Gastrocnemius medialis (tissue), 4 donors: ENCODE measurements at places on chromosomes 16 and 17. TPM values are rescaled to one million over a fixed set of nuclear protein-coding genes. Genes with fewer than 3 reads are reported as not detected.

The SRP68 gene
- total RNA-seq: 75.1 TPM

DNA sequence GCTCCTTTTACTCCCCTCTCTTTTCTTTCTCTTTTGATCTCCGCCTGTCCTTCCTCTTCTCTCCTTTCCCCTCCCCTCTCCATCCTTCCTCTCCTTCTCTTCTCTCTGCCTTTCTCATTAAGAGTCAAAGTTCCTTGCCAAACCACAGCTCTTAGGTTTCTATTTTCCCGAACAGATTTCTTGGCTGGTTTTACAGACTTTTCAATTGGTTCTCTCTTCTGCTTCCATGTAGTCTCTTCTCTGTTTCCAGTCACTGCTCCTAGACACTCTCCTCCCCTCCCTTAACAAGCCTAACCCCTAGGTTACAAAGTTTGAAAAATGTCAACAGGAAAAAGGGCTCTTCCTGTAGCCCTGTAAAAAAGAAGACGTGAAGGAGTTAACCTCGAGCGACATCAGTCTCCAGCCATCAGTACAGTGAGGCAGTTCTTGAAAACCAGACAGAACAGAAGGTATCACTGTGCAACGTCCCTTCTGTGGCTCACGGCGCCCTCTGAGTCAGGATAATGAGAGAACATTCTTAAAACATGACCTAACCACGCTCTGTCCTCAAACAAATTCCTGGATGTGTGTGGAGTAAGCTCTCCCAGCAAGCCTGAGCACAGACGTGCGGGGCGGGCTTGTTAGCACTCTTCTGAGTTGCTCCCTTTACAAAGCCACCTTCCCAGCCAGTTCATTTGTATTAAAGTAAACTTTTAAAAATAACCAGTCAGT is 11.6 kb upstream of the MARCHF10 start:
- no peaks in the 10 kb centered on the region for H3K4me1 ChIP-seq
- H3K4me3 ChIP-seq: no peak overlapping the region
- H3K36me3 ChIP-seq: no peaks in the 10 kb centered on the region
- peak; percentile 10 for DNase-seq
- no peak overlapping the region for H3K27ac ChIP-seq

DNA sequence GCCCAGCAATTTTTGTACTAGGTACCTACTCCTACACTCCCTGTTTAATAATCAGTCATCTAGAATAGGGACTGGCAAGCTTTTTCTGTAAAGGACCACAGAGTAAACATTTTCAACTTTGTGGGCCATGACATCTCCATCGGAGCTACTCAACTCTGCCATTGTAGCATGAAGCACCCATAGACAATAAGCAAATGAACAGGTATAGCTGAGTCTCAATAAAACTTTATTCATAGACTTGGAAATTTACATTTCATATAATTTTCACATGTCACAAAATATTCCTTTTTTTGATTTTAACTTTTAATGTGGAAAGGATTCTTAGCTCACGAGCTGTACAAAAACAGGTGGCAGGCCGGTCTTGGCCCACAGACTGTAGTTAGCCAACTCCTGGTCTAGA is 345.8 kb downstream of the SOX9 start:
- no peaks in the 10 kb centered on the region for H3K36me3 ChIP-seq
- no peak overlapping the region for H3K4me3 ChIP-seq
- H3K27me3 ChIP-seq: no peaks in the 10 kb centered on the region

The TSPAN10 gene
- 0.26 TPM for total RNA-seq

GRCh38 chr17:46171939-46172338 is 21.3 kb downstream of the KANSL1 start:
- peaks cover 91% of the 10 kb centered on the region for H3K4me1 ChIP-seq
- H3K4me3 ChIP-seq: no peak overlapping the region
- DNase-seq: no peak
- H3K27me3 ChIP-seq: no peaks in the 10 kb centered on the region

DNA sequence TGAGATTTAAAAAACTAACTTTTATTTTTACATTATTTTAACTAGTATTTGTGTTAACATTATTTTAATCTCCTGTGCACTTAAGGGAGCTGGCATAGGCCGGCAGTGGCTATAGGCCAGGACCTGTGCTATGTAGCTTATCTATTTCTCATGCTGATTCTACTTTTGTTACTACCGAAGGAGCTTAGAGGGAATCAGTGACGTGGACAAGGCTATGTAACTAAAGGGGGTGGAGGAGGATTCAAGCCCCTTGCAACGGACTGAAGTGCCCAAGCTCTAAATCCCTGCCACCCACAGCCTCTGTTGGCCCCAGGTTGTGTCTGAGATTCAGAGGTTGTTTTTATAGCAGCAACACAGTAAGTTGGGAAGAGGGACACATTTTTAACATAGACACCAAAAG is 356.4 kb downstream of the WWOX start:
- no peaks in the 10 kb centered on the region for H3K27me3 ChIP-seq
- no peak overlapping the region for H3K4me3 ChIP-seq
- H3K4me1 ChIP-seq: no peaks in the 10 kb centered on the region
- no peak for DNase-seq
- no peak overlapping the region for H3K27ac ChIP-seq

- no peaks in the 10 kb centered on the region for H3K4me1 ChIP-seq
- H3K27ac ChIP-seq: no peak overlapping the region
- H3K27me3 ChIP-seq: no peaks in the 10 kb centered on the region
- no peak overlapping the region for H3K4me3 ChIP-seq
- H3K36me3 ChIP-seq: no peaks in the 10 kb centered on the region
- no peak for DNase-seq
Observed at GRCh38 chr17:65630502-65630901, 69.1 kb upstream of the AXIN2 start.

DNA sequence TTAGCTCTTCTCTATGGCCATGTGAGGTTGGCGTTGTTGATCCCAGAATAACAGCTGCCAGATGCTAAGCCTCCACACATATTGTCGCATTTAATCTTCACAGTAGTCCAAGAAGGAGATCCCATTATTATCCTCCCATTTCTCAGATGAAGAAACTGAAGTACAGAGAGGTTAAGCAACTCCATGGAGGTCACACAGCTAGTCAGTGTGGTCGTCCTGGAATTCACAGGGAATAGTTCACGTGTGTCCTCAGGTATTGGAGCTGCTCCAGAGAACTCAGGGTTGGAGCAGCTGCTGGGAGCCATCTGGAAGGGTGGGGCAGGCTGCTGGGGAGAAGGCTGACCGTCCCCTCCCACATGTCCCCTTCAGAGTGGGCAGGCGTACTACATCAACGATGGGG is 19.5 kb downstream of the SDR42E2 start:
- no peaks in the 10 kb centered on the region for H3K4me1 ChIP-seq
- no peak overlapping the region for H3K27ac ChIP-seq
- H3K36me3 ChIP-seq: no peaks in the 10 kb centered on the region
- H3K27me3 ChIP-seq: no peaks in the 10 kb centered on the region
- DNase-seq: no peak
- no peak overlapping the region for H3K4me3 ChIP-seq

- H3K27me3 ChIP-seq: no peaks in the 10 kb centered on the region
- no peak overlapping the region for H3K4me3 ChIP-seq
- no peaks in the 10 kb centered on the region for H3K4me1 ChIP-seq
- H3K36me3 ChIP-seq: no peaks in the 10 kb centered on the region
Observed at GRCh38 chr16:78133919-78134318, 34.5 kb downstream of the WWOX start.

- H3K4me1 ChIP-seq: peaks cover 13% of the 10 kb centered on the region
- H3K4me3 ChIP-seq: no peak overlapping the region
- DNase-seq: no peak
- no peak overlapping the region for H3K27ac ChIP-seq
- H3K27me3 ChIP-seq: peaks cover 51% of the 10 kb centered on the region
Observed at GRCh38 chr17:83100853-83101391, 21.5 kb downstream of the METRNL start.

- no peak overlapping the region for H3K4me3 ChIP-seq
- no peaks in the 10 kb centered on the region for H3K27me3 ChIP-seq
- DNase-seq: no peak
Observed at GRCh38 chr16:19108409-19109287, 5.1 kb upstream of the ITPRIPL2 start.

The MT1M gene
- 7.3 TPM for total RNA-seq
